SHP77 (cell line): ENCODE measurements at places on chromosomes 7 and 10.

DNA sequence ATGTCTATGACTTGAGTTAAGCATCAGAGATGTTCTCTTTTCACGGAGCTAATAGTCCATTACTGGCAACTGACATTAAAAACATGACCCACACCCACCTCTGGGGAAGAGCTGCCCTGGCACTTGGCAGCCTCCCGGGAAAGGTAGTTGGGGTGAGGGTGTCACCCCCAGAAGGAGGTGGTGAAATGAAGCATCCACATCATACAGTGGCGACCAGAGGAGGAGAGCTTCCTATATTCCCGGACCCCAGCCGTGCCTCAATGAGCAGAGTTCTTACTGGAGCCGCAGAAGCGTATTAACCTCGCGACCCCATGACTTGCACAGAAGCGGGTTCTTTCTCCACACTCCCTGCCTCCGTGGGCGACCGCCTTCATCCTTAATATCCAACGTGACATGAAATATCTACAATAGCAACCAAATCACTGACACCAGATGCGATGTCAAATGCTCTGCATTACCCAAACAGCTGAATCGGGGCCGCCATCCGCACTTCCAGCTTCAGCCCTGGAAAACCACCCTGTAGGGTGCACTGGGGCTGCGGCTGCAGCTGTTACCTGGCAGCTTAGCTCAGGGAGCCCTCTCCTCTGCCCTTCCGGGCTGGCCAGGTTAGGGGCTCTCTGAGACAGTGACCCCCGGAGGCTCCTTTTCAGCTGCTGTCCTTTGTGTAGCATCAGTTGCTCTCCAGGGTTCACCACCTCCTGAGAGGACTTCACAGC, 103.1 kb upstream of the PARD3 start:
- no peak for DNase-seq

- DNase-seq: no peak
Measured at GRCh38 chr7:140418653-140419052, 14.8 kb downstream of the RAB19 start.

- DNase-seq: peak; percentile 71
Measured at GRCh38 chr7:2864999-2865670, 21.0 kb upstream of the GNA12 start.

- DNase-seq: no peak
Measured at GRCh38 chr10:116104210-116104932, 168.6 kb downstream of the GFRA1 start.

DNA sequence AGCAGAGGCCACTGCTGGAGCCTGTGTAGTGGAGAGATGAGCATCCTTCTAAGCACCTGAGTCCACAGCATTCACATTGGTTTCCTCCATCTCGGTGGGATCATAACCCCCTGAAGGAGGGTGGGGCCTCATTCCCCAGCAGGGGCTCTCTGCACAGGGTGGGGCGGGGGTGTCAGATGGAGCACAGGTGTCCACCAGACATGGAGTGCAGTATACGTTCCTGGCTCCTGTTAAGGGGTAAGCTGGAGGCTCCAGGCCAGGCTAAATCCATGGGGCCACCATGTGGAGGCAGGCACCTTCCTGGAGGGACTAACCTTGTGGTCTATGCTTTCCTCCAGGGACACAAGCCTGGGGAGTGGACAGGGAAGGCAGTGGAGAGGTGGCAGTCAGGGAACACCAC, 252.6 kb downstream of the GRID1 start:
- DNase-seq: no peak

GRCh38 chr10:83603708-83604107, 535.6 kb upstream of the GHITM start:
- DNase-seq: no peak

- DNase-seq: no peak
Measured at GRCh38 chr10:13972609-13973008, 358.1 kb downstream of the FRMD4A start.
